ENCODE measurements at places on chromosomes 7 and 10.

- no peak for DNase-seq
These were observed 25.6 kb downstream of the ANKMY2 start for GRCh38 chr7:16619979-16620408.

DNA sequence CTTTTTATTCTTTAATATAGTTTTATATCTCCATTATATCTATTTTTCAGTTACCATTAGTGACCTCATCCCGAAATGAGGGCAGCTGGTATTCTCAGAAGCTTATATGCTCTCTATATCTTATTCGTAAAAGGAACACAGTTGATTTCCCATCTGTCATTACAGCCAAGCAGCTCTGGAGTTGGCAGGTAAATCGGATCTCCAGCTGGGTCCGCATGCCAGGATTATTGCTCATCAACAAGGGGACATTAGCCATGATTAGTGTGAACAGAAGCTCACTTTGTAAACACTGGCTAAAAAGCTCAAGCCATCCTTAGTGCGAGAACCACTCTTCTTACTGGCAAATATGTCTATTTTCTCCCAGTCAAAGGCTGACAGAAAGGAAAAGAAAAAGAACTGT lies 180.3 kb downstream of the NPSR1 start:
- peak; percentile 58 for DNase-seq

GRCh38 chr7:100639995-100640516 lies 1.3 kb downstream of the TFR2 start:
- no peak for DNase-seq

DNA sequence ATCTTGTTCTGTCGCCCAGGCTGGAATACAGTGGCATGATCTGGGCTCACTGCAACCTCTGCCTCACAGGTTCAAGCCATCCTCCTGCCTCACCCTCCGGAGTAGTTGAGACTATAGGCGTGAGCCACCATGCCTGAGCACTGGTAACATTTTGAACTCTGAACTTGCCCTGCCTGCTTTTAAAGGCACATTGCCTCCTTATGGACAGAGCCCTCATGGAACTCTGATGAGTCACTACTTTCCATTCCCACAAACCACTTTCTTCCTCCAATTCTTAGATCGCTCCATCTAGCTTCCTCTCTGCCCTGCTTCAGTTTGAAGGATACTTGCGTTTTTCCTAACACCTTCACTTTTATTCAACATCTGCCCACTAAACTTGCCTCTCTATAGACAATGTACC lies 38.1 kb downstream of the PRPS1L1 start:
- DNase-seq: no peak
